Cardiac septum (tissue), 1 donor: ENCODE measurements at places on chromosomes 7 and 10.

GRCh38 chr7:80014511-80014910, 120.1 kb upstream of the GNAI1 start:
- no peak for DNase-seq

DNA sequence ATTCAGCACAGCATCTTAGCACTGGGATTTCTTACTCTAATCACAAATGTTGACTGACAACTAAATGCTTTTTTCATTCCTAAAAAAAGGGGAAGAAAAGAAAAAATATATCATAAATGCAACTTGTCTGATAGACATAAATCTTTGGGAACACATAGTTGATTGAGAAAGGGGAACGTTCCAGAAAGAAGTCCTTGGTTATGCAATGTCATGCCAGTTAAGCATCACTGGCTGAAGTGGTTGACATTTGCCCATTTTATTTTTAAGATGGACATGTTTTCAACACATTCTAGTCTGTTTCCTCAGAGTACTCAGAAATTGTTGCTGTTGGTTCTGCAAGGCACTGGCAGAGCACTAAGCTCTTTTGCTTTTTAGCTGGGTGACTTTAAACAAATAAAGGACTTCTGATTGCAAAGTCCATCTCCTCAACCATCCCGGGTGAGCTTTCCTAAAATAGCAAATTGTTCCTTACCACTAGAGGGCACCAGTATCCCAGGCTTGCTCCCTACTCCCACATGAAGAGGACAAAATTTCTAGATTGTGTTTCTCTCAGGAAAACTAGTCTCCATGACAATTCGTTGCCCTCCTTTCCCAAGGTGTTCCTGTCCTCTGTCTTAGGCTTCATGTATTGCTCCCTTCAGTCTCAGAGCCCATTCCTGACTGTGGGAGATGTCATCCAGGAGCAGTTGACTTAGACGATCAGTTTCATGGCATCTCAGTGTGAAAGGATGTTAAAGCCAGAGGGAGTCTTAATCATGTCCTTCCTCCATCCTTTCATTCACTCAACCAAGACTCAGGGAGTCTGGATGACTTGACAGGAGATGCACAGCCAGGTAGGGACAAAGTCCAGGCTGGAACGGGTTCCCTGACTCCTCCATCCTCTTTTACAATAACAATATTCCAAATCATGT, 23.9 kb downstream of the OPALIN start:
- no peak for DNase-seq

DNA sequence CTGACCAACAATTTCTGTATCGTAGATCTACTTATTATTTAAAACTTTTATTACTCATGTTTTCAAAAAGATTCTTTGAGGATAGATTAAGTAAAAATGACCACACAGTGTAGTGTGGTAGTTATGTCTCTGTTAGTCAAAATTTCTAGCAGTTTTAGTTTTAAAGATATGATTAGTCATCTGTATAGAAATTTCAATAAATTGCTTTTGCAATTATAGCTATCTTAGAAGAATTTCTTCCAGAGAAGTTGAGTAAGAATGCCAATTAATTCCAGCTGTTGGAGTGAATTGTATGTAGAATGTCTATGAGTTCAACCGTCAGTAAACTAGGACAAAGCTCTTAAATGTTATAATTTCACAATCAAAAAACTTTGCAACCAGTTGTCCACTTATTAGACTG, 229.7 kb downstream of the CDK14 start:
- no peak for DNase-seq

GRCh38 chr10:121516093-121516865, 82.0 kb downstream of the FGFR2 start:
- DNase-seq: no peak

GRCh38 chr7:50962962-50963374, 180.3 kb upstream of the GRB10 start:
- DNase-seq: peak; percentile 87

- no peak for DNase-seq
Observed at GRCh38 chr10:122264436-122264835, 6.7 kb upstream of the BTBD16 start.

DNA sequence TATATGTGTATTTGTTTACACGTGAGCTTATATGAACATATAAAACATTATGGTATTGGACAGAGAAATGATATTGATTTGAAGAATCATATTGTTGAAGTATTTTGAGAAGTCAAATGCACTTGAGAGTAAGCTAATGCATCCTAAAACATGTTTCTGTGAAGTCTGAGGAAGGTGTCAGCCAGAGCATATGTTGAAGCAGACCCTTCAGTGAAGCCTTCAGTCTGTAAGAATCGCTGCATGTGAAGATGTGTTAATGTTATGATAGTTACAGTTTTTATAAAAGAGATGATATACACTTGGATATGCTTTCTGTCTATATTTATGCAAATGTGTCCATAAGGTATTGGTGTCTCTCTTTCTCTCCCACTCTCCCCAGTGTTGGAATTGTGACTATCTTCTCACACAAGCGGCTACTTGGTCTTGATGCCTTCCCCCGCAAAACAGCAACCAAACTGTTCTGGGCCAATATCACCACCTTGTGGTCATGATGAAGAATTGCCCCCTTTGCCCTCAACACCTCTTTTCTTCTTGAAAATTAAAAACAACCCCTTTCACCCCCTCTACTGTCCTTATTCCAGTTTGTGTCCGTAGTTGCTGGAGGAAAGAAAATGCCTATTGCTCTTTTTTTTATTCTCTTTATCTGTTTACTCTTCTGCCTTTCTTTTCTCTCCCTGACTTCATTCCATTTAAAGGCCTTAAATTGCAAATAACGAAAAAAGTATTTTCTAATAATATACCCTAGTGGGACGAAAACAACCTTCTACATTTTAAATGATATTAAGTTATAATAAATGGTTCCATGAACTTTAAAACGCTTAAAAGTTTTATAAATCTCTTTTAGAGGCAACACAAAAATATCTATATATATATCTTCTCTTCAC, 64.9 kb downstream of the IKZF1 start:
- no peak for DNase-seq
